Mammary epithelial cell (primary cell): ENCODE measurements at places on chromosomes 4 and X.

- no peak for DNase-seq
Observed at GRCh38 chrX:40736170-40736505, 796 bp upstream of the MED14 start.

GRCh38 chr4:152539556-152540292 lies 3.8 kb upstream of the FBXW7 start:
- DNase-seq, result no peak

DNA sequence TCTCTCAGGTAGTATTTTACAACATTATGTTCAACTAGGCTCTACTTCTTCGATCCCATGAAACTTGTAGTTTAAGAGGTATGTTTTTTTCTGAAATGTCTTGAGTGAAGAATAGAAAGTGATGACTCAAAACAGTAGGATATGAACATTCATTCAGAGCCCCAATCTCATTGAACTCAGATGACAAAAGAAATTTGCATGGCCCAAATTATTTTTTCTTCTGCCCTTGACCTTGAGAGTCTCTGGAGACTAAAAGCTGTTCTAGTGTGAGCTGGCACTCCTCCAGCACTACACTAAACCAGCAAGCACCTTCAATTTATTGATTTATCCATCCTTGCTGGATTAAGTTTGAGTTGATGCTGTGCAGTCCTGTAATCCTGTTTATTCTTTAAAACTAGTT lies 4.0 kb downstream of the DCLK2 start:
- DNase-seq, result no peak

DNA sequence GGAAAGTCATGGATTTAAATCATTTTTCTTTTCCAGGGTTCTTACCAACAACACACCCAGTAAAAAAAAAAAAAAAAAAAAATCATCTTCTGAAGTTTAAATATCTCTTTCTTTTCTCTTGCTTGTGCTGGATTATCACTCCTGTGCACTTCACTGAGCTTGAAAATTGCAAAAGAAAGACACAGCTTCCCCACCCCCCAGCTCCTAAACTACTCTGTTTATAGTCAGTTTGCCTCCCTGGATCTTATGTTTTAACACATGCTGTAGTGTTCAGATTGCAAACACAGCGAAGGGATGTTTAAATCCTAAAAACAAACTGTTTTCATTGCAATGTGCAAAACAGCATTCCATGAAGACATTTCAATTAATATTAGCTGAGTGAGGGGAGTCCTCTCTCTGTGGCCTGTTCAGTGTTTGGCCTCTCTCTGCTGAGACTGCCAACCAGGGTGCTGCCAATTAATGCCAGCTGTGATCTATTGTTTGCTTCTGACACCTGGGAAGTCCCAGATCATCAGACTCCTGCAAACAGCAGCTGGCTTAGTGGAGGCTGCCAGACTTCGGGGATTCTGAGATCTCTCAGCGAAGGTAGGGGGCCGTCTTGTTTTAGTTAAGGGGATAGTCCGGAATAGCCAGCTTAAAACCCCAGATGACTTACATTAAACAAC lies 171.1 kb upstream of the PITX2 start:
- no peak for DNase-seq

- DNase-seq, result peak; percentile 17
Observed at GRCh38 chr4:101600287-101600686, 190.2 kb upstream of the BANK1 start.

DNA sequence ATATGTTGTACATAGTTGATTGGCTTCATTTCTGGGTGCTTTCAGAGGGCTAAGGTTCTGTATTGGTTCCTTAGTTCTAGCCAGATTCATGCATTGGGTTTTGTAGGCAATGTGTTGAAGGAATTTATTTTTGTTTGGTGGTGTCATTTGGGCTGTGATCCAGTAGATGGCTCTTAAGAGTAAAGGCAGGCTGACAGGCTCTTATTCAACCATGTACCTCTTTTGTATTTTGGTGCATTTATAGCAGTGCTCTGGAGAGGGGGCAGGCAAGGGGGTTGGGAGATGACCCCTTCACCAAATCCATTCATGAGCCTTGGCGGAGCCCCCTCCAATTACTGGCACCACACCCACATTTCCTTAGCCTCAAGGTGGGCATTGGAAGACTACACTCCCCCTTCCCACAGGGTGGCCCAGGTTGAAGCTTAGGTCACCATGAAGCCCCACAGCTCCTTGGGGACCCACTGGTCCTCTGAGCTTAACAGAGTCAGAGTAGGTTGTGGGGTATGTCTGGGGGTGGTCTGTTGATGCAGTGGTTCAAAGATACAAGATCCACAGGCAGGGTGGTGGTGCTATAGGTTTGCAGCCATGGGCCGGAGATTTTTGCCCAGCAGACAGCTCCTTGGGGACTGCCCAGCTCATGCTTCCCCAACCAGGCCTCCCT lies 143.0 kb upstream of the GNPDA2 start:
- DNase-seq, result peak; percentile 5

DNA sequence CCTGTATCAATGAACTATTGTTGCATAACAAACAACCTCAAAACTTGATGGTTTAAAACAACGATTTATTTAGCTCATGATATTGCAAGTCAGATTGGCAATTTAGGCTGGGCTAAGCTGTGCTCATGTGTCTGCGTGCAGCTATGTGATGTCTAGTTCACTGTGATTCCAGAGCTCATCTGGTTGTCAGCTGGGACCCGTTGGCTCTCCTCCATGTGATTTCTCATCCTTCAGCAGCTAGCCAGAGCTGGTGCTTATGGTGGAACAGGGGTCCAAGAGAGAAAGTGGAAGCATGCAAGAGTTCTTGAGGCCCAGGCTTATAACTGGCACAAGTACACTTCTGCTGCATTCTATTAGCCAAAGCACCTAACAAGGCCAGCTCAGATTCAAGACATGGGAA lies 28.8 kb upstream of the TRPC3 start:
- DNase-seq, result no peak

- DNase-seq, result no peak
Observed at GRCh38 chrX:120790552-120790951, 85.1 kb downstream of the CT47B1 start.

- DNase-seq, result peak; percentile 90
Observed at GRCh38 chr4:114272226-114272625, 292.8 kb upstream of the ARSJ start.

GRCh38 chr4:27057053-27057452 lies 196.4 kb downstream of the STIM2 start:
- DNase-seq, result no peak

- no peak for DNase-seq
Observed at GRCh38 chr4:23091711-23092110, 399.0 kb downstream of the GBA3 start.

DNA sequence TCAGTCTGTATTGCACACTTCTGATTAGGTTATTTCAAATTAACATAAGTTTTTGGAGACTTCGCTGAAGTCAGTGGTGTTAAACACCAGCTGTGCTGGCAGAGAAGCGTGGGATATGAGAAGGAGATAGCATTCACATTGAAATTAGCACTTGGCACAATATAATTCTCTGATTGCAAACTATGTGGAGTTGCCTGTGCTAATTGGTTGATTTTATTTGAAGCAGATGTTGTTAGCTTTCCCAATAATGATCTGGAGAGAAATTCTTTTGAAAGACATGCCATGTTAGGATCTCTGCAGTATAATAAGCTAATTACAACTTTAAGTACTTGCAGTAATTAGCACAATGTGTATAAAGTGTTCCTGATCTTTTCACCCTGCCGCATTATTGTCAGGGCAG lies 367.4 kb upstream of the ARX start:
- DNase-seq, result no peak

DNA sequence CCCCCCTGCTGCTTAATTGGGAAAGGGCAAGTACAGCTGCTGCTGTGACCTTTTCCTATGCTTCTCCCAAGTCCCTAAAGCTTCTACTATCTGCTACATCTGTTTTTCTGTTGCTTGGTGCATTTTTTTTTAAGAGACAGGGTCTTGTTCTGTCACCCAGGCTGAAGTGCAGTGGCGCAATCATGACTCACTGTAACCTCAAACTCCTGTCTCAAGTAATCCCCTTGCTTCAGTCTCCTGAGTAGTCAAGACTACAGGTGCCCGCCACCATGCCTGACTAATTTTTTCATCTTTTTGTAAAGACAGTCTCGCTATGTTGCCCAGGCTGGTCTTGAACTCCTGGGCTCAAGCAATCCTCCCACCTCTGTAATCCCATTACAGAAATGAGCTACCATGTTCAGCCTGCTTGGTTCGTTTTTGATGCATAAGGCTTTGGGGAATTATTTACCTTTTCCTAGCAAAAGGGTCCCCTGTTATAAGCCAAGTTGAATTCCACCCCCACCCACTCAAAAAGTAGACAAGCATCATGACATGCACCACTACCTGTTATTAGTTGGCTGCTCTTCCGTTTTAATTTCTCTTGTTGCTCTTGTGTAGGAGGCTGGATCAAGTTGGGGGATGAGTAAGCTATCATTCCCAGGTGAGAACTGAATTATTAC lies 39.6 kb downstream of the DGKK start:
- DNase-seq, result no peak

- DNase-seq, result no peak
Observed at GRCh38 chr4:56876264-56876663, 31.4 kb upstream of the REST start.

DNA sequence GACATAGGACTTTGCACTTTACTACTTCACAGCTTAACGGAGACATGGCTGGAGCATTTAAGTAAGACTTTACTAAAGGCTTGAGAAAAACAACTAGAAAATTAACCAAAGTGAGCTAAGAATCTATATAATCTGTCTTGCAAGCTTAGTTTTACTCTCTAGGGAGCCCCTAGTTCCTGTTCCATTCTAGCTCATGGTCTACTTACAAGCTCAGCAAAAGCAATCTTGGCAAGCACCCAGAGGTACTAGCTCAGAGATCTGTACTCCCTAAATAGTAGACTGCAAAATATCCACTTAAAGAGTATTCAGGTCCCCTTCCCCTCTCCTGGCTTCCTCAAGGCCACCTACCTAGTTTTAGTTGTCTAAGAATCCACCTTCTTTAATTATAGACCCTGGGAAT lies 469.0 kb downstream of the IDS start:
- DNase-seq, result no peak

DNA sequence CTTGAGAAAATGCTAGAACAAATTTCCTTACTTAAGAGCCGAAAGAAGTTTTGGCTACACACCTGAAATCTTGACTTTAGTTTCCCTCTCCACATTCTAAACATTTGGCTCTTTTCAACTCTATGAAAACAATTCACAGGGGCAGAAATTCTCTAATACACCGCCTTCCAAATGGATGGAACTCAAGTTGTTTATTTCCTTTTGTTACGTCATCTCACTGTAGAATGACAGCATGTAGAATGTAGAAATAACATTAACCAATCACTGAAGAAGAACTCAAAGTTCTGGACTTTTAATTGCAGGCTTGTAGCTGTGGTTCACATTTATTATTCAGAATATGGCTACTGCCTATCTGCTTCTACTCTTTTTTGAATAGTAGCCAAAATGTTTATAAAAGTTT lies 1.9 kb downstream of the DMP1 start:
- DNase-seq, result no peak

GRCh38 chr4:110849461-110849860 lies 226.6 kb upstream of the PITX2 start:
- DNase-seq, result no peak

- peak; percentile 17 for DNase-seq
Observed at GRCh38 chrX:84248226-84248625, 60.2 kb upstream of the RPS6KA6 start.

- no peak for DNase-seq
Observed at GRCh38 chrX:81890521-81890920, 688.6 kb downstream of the SH3BGRL start.

DNA sequence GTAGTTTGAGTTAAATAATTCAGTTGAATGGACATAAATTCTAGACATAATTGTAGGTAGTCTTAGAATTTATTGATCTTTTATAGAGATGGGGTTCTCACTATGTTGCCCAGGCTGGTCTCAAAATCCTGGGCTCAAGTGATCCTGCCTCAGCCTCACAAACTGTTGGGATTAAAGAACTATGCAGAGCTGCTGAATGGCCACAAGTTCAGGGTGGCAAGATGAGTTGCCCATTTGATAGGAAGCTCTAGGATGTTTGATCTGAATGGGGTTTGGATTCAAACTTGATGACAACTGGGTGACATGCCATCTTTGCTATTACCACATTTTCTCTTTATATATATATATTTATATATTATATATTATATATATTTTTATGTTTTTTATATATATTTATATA lies 3.6 kb downstream of the RPL36A start:
- no peak for DNase-seq

DNA sequence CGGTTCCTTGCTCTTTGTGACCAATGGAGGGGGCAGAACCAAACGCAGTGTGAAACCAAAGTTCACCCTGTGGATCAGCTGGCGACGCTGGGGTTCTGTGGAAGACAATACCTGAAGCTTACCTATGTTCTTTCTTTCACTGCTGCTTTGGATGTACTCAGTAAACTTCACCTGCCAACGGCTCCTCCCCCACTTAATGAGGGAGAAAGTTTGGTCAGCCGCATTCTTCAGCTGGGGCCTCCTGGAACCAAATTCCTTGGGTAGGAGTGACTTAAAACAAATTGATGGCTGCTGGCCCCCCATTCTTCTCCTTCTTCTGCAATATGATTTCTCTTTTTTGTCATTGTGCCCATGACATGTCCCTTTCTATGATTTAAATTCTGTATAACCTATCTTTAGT lies 282.4 kb downstream of the ANK2 start:
- DNase-seq, result no peak

DNA sequence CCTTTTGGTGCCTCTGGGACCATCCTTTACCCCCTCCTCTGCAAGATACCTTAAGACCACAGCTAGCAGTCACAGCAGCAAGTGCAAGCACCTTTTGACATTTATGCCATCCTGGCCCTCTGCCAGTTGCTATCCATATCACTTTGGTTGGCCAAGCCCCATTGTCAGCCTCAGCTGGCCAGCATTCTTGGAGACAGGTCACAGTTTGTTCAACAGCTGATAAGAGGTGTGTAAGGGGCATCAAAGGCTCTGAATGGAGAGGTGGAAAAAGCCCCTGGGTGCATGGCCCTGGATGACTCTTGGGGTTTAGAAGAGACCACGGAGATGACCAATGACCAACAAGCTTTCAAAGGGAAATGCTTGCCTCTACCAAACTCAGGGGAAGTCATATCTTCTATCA lies 133.6 kb upstream of the MAMLD1 start:
- no peak for DNase-seq

DNA sequence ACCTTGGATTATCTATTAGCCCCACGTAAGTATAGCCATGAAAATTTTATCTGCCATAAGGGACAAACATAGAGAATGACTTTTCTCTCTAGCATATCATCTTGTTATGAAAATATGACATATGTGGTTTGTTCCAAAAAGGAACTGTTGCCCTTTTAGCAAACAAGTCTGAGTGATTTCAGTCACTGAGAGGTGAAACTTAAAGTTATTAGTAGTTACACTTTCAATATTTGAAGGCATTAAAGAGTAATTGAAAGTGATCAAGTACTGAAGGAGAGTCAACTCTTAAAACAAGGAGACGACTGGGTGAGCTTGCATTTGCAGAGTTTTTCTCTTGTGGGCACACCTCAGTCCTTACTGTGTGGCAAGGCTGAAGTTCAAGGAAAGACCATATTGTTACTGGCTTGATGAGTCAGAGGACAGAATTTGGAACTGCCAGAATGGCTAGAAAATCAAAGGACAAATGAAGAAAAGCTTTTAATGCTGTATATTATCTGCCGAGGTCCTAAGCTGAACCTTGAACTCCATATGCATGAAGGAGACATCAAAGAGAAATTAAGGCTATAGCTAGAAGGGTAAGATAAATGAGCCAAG lies 205.1 kb upstream of the EMCN start:
- no peak for DNase-seq

GRCh38 chrX:43853225-43853828 lies 28.9 kb downstream of the MAOB start:
- no peak for DNase-seq

GRCh38 chr4:42927946-42928345 lies 35.4 kb downstream of the GRXCR1 start:
- no peak for DNase-seq

GRCh38 chr4:31370866-31371465 lies 650.8 kb downstream of the PCDH7 start:
- peak; percentile 12 for DNase-seq
